ENCODE measurements at places on chromosomes 12 and 14.

DNA sequence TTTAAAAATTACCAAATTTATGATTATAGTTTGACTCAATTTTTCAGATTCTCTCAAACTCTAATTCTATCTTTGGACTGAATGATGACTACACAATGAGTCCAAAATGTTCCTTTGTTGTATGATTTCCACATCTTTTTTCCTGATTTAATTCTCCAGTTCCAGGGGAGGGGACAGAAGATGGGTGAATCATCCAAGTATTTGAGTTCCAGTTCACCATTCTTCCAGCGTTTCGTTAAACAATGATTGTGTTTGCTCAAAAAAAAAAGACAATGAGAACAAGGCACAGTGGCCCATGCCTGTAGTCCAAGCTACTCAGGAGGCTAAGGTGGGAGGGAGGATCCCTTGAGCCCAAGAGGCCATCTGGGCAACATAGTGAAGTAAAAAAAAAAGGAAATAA, 23.8 kb downstream of the BAZ1A start:
- no peak for DNase-seq

- DNase-seq, result peak; percentile 92
These were observed 24.5 kb downstream of the GPRC5D start for GRCh38 chr12:12927211-12928079.

DNA sequence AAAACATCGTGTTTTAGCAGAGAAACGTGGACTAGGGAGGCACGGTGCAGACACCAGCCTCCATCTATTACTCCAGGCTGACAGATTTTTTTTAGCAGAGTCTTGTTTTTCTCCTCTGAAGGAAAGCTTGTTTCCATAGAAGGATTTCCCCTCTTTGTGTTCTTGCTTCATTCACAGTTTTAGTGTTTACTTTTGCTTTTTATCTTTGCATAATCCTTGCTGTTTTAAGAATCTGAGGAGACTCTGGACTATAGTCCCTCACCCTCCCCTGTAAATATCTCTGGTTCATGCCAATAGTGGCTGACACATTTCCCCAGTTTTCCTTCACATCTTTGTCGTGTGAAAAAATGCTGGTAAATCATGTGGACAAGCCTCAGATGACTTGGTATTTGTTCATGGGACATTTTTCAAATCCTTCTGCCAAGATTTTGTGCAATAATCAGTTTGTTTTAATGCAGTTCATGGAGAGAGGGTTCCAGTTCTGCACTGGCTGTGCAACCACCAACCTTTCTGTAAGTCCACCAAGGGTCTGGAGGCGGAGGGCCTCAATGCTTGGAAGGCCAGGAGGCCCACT, 39.9 kb upstream of the TMCC3 start:
- DNase-seq, result no peak

DNA sequence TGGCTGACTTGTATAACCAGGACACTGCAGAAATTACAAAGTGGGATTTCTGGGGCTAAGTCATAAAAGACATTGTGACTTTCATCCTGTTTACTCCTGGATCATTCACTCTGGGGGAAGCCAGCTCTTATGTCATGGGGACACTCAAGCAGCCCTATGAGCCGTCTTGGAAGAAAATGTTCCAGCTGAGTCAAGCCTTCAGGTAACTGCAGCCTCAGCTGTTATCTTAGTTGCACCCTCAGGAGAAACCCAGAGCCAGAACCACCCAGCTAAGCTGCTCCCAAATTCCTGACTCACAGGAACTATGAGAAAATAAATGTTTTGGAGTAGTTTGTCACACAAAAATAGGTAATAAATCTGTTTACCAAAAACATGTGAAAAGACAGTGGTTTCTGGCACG, 43.1 kb upstream of the GXYLT1 start:
- no peak for DNase-seq

- DNase-seq, result peak; percentile 20
These were observed 19.7 kb downstream of the ASPG start for GRCh38 chr14:104105071-104105821.

GRCh38 chr12:32566663-32567295, 112.3 kb upstream of the DNM1L start:
- no peak for DNase-seq

- no peak for DNase-seq
These were observed 124.2 kb downstream of the NTF3 start for GRCh38 chr12:5556033-5556614.

DNA sequence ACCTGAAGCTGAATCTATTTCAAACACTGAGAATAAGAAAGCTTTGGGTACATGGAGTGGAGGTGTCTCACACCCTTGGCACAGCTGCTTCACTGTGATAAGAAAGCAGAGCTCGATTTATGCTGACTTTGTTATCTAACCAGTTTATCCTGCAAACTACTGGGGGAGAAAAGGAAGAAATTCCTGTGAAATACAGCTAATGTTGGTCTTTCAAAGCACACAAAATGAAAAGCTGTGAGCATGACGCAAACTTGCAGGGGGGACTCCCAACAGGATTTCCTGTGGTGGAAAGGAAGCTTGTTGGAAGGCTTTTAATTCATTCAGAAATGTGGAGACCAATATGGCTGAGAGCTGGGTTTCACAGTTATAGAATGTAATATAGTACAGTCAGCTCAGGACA, 53.4 kb downstream of the SRGAP1 start:
- DNase-seq, result no peak

GRCh38 chr14:85533023-85533860, 3.3 kb downstream of the FLRT2 start:
- no peak for DNase-seq

GRCh38 chr12:130595566-130595965, 120.5 kb downstream of the RIMBP2 start:
- DNase-seq, result no peak

DNA sequence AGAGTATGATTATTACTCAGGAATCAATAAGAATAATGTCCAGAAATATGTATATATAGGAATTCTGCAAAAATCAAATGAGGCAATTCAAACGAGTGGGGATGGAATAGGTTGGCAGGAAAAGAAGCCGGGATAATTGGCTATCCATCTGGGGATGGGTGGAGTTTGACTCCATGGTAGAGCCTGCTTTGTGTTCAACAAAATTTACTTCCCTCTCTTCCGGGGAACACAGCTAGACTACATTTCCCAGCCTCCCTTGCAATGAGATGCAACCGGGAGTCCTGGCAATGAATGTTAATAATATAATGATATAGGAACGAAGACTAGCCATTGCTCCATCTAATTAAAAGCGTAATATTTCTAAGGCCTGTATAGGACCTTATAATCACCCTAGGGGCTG, 146.6 kb downstream of the EFCAB11 start:
- no peak for DNase-seq

DNA sequence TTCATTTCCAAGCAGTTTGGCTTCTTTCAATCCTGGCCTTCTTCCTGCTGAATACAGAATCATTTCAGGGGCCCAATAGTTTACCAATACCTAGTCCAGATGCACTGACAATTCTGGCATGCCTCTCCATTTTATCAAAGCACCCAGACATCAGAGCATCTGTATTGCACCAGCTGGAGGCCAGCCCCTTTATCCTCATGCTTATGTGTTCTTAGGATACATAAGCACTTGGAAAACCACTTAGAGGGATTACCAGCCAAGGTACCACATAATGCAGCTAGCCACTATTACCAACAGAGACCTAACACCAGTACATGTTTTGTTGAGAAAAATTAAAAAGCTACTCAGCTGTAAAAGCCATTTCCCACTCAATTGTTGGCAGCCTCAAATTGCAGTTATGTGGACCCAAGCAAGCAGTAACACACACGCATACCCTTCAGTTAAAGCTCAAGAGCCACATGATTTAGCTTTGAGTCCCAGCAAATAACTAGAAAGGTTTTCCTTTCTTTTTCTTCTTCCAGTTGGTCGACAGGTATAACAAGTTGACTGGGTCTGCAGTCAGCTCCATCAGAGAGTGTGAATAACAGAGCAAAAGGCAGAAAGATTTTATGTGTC, 263.8 kb downstream of the DIO2 start:
- no peak for DNase-seq

GRCh38 chr14:65709576-65709975, 297.0 kb downstream of the FUT8 start:
- DNase-seq, result no peak

- no peak for DNase-seq
These were observed 98.2 kb downstream of the BTG1 start for GRCh38 chr12:92047393-92047826.

GRCh38 chr12:66120477-66120876, 10.1 kb downstream of the LLPH start:
- DNase-seq, result no peak

- no peak for DNase-seq
These were observed 458.8 kb downstream of the GLT1D1 start for GRCh38 chr12:129312048-129312447.

DNA sequence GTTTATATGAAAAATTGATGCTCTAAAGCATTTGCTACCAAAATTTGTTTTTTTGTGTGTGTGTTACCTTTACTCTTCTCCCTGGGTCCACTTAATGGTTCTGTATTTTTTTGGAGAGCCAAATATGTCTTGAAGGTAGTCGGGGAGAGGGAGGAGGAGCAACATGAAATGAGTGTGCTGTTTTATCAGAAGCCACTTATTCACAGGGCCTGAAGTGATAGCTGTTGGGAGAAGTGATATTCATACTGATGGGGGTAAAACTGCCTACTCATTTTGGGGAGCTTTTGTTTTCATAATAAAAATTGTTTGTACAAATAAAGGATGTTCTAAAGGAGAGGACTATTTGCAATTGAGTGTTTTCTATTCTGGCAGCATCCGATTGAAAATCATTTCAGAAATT, 29.2 kb downstream of the CRADD start:
- no peak for DNase-seq

DNA sequence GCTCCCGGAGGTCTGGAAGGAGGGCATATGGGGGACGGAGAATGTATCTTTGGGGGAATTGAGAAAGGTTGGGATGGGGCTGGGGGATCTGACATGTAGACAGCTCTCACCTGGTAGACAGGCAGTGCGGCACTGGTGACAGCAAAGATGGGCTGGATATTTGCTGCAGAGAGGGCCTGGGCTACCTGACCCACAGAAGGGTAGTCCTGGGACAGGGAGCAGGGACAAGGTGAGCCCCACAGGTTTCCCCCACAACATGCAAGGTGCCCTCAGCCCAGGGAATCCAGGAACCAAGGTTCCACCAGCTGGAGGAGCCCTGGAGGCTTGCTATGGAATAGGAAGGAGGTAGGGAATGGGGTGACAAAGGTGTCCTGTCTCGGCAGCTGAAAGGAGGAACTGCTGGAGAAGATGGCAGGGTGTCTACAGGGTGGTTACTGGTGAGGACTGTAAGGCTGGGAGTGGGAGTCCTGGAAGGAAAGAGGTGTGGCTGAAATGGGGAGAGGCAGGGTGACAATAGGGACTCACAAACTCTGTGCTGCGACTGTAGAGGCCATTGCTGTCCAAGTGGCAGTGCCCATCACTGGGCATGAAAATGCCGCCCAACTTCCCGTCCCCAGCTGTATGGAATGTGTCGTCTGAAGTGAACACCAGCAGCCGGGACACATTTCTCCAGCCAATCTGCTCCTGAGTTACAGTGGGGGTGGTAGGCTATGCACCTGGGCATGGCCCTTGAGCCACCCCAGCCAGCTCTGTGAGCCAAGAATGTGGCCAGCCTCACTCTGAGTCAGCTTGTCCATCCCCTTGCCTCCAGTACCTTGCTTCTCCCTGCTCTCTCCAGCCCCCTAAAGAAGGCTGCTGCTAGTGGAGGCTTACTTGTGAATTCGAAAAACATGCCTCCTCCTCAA, 11.3 kb downstream of the ITGB7 start:
- DNase-seq, result no peak

DNA sequence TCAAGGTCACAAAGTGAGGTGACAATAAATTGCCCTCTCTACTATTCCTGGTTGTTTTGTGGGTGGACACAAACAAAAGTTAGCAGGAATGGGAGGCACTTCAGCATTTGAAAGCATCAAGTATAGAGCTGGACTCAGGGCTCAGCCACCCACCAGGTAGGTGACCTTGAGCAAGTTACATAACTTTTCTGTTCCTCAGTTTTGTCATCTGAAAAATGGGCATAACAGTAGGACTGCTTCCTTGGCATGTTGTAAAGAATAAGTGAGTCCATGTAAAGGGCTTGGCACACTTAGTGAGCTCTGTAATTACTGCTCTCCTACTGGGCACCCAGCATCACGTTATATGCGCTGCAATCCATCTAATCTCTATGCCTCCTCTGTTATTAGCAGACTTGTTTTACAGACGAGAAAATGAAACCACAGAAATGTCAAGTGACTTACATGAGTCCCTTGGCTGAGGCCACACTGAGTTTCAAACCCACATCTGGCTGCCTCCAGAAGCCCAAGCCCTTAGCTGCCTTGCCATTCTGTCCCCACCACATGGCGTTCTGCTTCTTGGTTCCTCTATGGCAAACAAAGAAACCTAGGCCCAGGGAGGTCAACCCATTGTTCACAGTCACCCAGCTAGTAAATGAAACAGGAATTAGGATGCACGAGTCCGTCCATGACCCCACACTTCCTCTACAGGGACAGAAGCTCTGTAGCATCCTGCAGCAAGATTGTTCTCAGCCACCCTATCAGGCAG, 63.2 kb upstream of the SLC24A4 start:
- DNase-seq, result no peak

- DNase-seq, result no peak
These were observed 16.1 kb downstream of the PITPNM2 start for GRCh38 chr12:123134826-123135225.

- DNase-seq, result no peak
These were observed 112.0 kb upstream of the TMCC3 start for GRCh38 chr12:94762259-94762942.

- DNase-seq, result no peak
These were observed 176.9 kb downstream of the MON2 start for GRCh38 chr12:62643486-62643885.

DNA sequence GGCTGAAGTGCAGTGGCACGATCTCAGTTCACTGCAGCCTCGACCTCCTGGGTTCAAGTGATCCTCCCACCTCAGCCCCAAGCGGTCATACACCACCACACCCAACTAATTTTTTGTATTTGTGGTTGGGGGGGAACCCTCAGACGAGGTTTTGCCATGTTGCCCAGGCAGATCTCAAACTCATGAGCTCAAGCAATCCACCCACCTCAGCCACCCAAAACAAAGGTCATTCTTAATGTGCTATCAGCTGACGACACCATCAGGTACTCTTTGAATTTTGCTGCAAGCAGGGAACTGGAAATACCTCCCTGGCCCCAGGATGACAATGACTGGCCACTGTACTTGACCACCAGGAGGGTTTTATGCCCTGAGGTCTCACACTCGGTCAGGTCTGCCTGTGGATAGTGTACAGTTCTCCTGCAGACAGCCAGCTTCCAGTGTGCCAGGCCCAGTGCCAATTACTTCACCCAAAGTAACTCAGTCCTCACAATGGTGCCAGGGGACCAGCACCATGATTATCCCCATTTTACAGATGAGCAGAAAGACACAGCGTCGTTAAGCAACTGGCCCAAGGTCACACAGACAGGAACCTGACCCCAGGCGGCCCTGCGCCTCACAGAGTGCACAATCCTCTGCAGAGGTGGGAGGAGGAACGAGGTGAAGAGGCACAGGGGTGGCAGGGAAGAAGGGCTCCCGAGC, 42.9 kb downstream of the ITPK1 start:
- DNase-seq, result no peak

- no peak for DNase-seq
These were observed 152.4 kb upstream of the PRICKLE1 start for GRCh38 chr12:42741771-42742510.

GRCh38 chr12:72499244-72499643, 227.1 kb downstream of the TRHDE start:
- DNase-seq, result no peak

All from transverse colon (tissue), 4 donors.